Endothelial cell (in vitro differentiated cells): ENCODE measurements at places on chromosomes 4 and X. TPM values are rescaled to one million over a fixed set of nuclear protein-coding genes. Genes with fewer than 3 reads are reported as not detected.
A peak's percentile ranks its signal among the peaks of the same experiment; 100 is the strongest.

Gene TLR3
- total RNA-seq: not detected

Gene ARHGAP4
- 72.2 TPM for total RNA-seq

Gene HSD17B13
- total RNA-seq: not detected

Gene GPRIN3
- total RNA-seq: 8.9 TPM

Gene F9
- total RNA-seq: not detected

Gene TRIM61
- 1.8 TPM for total RNA-seq

Gene GABRG1
- total RNA-seq: not detected

Gene FAAH2
- 4.0 TPM for total RNA-seq

DNA sequence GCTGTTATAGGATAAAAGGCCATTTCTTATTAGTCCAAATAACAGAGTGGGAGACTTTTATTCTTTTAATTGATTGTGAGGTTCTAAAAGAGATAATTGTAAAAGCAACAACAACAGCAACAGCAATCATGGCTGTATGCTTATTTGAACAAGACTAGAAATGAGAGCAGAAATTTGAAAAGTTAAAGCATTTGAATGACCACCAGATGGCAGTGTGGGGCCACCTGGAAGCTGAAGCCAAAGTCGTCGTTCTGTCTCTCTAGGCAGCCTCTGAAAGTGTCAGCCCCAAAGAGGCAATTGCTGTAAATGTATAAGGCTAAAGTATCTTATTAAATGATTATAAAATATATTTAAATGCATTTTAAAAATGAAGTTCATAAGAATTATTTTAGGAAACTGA, 42.2 kb downstream of the SH2D1A start:
- H3K27me3 ChIP-seq: no peaks in the 10 kb centered on the region
- H3K27ac ChIP-seq: no peak overlapping the region
- no peaks in the 10 kb centered on the region for H3K4me1 ChIP-seq
- DNase-seq: peak; percentile 56
- H3K36me3 ChIP-seq: no peaks in the 10 kb centered on the region

DNA sequence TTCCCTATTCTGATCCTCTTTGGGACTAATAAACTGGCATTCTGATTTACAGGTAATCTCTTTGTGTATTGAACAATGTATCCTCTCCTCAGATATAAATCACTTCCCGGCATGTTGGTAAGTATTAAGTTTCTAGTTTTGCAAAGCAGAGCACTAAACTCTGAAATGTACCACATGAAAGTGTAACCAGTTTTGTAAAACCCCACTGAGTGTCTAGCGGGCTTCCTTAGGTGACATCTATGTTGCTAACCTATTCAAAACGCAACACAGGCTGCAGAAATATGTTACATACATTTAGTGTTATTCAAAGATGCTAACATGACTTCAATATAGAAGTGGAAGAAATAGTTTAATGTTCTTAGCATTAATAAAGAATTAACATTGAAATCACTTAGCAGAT, 25.2 kb downstream of the DNAJB14 start:
- H3K4me3 ChIP-seq: no peak overlapping the region
- H3K27me3 ChIP-seq: no peaks in the 10 kb centered on the region
- peaks cover 4% of the 10 kb centered on the region for H3K4me1 ChIP-seq
- H3K27ac ChIP-seq: no peak overlapping the region

- H3K4me1 ChIP-seq: no peaks in the 10 kb centered on the region
- no peak overlapping the region for H3K4me3 ChIP-seq
- no peaks in the 10 kb centered on the region for H3K36me3 ChIP-seq
- H3K27ac ChIP-seq: no peak overlapping the region
- DNase-seq: no peak
- peaks cover 1% of the 10 kb centered on the region for H3K27me3 ChIP-seq
These were observed 61.7 kb upstream of the ADGRG2 start for GRCh38 chrX:19183761-19184477.

- H3K4me3 ChIP-seq: peak overlapping the region; percentile 95
- H3K36me3 ChIP-seq: no peaks in the 10 kb centered on the region
- peaks cover 4% of the 10 kb centered on the region for H3K27me3 ChIP-seq
- H3K4me1 ChIP-seq: peaks cover 3% of the 10 kb centered on the region
- H3K27ac ChIP-seq: no peak overlapping the region
These were observed 593 bp downstream of the NPY1R start for GRCh38 chr4:163331629-163332376.

DNA sequence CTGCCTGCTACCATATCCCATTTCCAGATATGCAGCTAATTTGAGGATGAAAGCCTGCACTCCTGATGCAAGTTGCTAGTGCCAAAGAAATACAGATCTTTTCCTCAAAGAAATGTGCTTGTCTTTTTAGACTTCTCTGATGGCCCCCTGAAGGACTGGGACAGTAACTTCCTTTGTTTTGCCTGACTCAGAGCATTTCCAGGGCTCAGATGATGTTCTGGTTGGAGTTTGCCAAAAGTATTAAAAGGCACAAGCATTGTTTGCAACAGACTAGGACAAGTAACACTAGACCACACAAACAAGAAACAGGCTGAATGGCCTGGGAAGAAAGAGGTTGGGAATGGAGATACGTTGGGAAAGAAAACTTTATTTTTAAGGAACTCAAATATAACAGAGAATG, 175.2 kb downstream of the IL13RA2 start:
- no peaks in the 10 kb centered on the region for H3K36me3 ChIP-seq
- DNase-seq: no peak
- no peaks in the 10 kb centered on the region for H3K4me1 ChIP-seq

DNA sequence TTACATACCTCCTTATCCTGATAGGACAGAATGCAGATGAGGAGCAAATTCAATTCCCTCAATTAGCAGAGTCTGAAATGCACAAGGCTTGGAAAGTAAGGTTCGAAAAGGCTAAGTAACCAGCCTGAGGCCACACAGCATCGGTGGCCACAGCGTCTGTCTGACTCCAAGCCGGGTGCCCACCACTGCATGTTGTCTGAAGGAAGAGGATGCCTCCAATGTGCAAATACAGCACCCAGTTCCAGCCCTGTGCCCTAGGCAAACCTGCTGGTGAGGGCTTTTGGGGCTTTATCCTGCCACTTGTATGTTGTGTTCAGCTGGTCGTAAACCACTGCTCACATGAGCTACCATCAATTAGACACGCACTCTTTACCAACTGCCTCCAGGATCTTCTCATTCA, 48.6 kb upstream of the PPP2R2C start:
- no peak overlapping the region for H3K27ac ChIP-seq
- DNase-seq: no peak
- no peak overlapping the region for H3K4me3 ChIP-seq
- peaks cover 2% of the 10 kb centered on the region for H3K27me3 ChIP-seq
- H3K4me1 ChIP-seq: no peaks in the 10 kb centered on the region
- H3K36me3 ChIP-seq: no peaks in the 10 kb centered on the region

- DNase-seq: no peak
- no peak overlapping the region for H3K27ac ChIP-seq
- H3K4me3 ChIP-seq: no peak overlapping the region
- no peaks in the 10 kb centered on the region for H3K4me1 ChIP-seq
These were observed 17.2 kb upstream of the RTL9 start for GRCh38 chrX:110341189-110342035.

GRCh38 chr4:163852246-163852645, 357.8 kb downstream of the TMA16 start:
- H3K27ac ChIP-seq: no peak overlapping the region
- no peaks in the 10 kb centered on the region for H3K4me1 ChIP-seq
- no peak overlapping the region for H3K4me3 ChIP-seq
- H3K36me3 ChIP-seq: no peaks in the 10 kb centered on the region

GRCh38 chr4:117376692-117377091, 291.3 kb upstream of the TRAM1L1 start:
- no peak for DNase-seq
- H3K27ac ChIP-seq: no peak overlapping the region
- H3K36me3 ChIP-seq: no peaks in the 10 kb centered on the region

DNA sequence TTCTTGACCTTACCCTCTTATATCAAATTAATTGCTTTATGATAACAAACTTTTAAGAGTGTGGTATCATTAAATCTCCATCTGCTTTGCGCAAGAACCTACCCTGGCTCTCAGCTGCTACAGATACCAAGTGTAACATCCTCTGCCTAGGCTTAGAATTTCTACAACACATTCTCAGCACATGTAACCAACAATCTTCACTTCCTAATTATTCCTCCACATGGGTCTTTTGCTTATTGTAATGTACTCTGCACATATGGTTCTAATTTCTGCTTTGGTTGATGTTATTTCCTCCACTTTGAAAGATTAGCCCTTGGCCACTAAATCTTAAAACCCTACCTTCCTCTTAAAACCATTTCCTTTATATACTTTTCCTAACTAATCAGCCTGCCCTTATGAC, 242.4 kb downstream of the ARHGAP24 start:
- H3K4me3 ChIP-seq: no peak overlapping the region
- DNase-seq: no peak
- peaks cover 9% of the 10 kb centered on the region for H3K4me1 ChIP-seq

DNA sequence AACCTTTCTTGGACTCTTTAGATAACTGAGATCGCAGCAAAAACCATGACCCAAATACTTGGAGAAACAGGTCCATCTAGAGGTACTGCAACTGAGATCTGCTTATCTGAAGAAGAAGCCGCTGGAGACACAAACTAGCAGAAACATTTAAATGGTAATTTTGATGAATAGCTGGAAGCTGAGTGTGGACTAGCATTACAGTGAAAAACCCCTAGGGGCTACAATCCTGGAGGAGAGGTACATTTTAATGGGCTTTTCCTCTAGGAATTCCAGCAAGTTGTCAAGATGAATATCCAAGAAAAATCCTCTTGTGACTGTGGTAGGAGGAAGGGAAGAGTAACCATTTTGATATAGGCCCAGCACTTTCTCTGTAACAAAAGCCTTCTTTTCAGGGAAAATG, 592.5 kb upstream of the GRIA3 start:
- no peaks in the 10 kb centered on the region for H3K4me1 ChIP-seq
- H3K4me3 ChIP-seq: no peak overlapping the region
- no peak for DNase-seq
- H3K27ac ChIP-seq: no peak overlapping the region

DNA sequence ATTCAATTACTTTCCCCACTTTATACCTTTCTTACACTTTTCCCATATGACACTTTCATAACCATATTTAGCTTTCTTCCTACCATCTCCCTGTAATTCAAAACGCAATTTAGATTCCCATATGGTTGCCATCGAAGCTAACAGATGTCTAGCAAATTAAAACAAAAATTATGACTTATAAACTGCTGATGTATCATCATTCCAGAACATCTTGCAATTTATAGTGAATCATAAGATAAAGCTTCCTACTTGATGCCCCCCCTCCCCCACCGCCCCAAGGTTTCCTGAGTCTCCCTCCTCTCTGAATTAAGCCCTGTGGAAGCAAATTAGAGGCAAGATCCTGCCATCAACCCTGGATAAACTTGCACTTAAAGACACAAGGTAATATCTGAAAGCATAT, 5.4 kb downstream of the TSPAN5 start:
- H3K36me3 ChIP-seq: no peaks in the 10 kb centered on the region
- H3K4me3 ChIP-seq: no peak overlapping the region
- H3K4me1 ChIP-seq: peaks cover 27% of the 10 kb centered on the region
- no peak overlapping the region for H3K27ac ChIP-seq

- H3K4me3 ChIP-seq: no peak overlapping the region
- H3K27ac ChIP-seq: no peak overlapping the region
- H3K27me3 ChIP-seq: no peaks in the 10 kb centered on the region
- DNase-seq: no peak
These were observed 93.9 kb upstream of the ANKRD50 start for GRCh38 chr4:124806403-124806802.

DNA sequence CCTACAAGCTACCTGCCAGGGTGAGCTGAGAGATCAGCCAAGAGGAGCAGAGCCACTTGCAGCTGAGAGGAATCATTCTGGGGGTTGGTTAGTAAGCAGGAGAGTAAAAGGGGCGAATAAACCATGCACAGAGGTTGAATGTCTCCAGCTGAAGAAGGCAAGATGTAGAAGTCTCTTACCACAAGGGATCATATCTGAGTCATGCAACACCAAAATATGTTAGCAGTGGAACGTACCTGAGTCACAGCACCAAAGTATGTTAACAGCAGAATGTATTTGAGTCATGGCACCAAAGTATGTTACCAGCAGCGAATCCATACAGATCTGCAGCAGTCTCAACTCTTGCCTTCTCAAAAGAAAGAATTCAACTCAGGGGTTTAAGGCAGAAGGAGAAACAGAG, 29.9 kb downstream of the C4orf51 start:
- peaks cover 3% of the 10 kb centered on the region for H3K36me3 ChIP-seq
- H3K27me3 ChIP-seq: peaks cover 2% of the 10 kb centered on the region
- H3K27ac ChIP-seq: no peak overlapping the region
- H3K4me3 ChIP-seq: no peak overlapping the region
- DNase-seq: no peak
- H3K4me1 ChIP-seq: no peaks in the 10 kb centered on the region

DNA sequence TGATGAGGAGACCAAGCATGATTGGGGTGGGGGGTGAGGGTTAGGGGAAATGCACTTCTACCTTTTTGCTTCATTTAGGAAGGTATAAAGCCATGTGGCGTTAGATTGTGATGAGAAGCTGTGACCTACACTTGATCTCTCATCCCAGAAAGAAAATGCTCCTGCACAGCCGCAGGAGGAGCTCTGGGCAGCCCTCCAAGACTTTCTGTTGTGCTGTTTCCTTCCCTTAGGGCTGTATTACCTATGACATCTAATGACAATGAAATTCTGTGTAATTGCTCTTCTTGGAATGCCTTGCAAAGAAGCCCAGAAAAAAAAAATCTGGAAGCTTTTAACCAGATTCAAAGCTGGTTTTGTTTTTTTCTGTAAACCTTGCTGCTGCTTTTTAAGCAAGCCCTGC, 13.4 kb downstream of the PRPS2 start:
- no peak overlapping the region for H3K4me3 ChIP-seq
- H3K27ac ChIP-seq: no peak overlapping the region
- no peaks in the 10 kb centered on the region for H3K27me3 ChIP-seq
- no peaks in the 10 kb centered on the region for H3K4me1 ChIP-seq
- no peaks in the 10 kb centered on the region for H3K36me3 ChIP-seq

DNA sequence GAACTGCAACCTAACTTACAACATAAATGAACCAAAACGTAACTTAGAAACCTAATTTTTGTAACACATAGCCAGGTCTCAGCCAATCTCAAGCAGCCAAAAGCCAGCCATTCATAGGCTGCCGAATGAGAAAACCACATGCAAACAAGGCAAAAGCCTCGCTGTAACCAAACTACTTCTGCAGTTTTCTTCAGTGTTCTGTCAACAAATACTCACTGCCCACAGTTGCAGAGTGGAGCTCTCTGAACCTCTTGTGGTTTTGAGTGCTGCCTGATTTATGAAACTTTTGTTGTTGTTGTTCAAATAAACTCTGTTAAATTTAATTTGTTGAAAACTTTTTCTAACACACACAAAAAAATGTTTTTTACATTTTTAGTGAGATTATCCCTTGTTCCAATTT, 251.2 kb downstream of the PAPSS1 start:
- no peak overlapping the region for H3K27ac ChIP-seq
- H3K36me3 ChIP-seq: no peaks in the 10 kb centered on the region
- H3K4me3 ChIP-seq: no peak overlapping the region
- no peak for DNase-seq
- no peaks in the 10 kb centered on the region for H3K27me3 ChIP-seq

DNA sequence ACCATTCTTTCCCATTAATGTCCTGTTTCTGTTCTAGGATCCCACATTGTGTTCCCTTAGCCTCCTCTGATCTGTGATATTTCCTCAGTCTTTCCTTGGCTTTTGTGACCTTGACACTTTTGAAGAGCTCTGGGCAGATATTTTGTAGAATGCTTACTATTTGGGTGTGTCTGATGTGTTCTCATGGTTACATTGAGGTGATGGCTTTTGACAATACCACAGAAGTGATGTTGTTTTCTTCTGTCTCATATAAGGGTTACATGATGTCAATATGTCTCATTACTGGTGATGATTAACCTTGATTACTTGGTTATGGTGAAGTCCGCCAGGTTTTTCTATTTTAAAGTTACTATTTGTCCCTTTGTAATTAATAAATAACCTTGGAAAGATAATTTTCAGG, 183.7 kb downstream of the SOWAHB start:
- peaks cover 4% of the 10 kb centered on the region for H3K36me3 ChIP-seq
- H3K27me3 ChIP-seq: no peaks in the 10 kb centered on the region
- H3K4me1 ChIP-seq: peaks cover 30% of the 10 kb centered on the region
- peak overlapping the region; percentile 67 for H3K27ac ChIP-seq
